Fibroblast of the conjunctiva (primary cell): ENCODE measurements at places on chromosomes 5 and 9.

DNA sequence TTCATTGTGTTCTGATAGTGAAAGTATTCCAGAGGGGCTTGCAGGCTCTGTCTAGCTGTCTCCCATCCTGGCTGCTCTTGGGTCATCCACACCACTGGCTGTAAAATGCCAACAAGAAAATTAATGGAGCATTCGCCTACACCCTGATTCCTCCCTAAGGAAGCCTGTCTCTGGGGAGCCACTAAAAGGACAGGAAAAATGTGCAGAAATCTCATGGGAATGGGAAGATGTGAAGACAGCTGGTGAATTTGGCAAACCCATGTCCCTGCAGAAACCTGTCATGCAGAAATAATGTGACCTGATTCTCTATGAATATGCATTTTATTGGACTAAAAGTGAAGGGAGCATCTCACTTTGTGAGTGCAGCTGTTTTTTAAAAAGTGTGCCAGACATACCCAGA is 265.6 kb downstream of the TUSC1 start:
- no peak for DNase-seq

GRCh38 chr5:27020973-27021372 is 17.4 kb downstream of the CDH9 start:
- DNase-seq = peak; percentile 14

- DNase-seq = no peak
Measured at GRCh38 chr5:115262011-115262320, 711 bp downstream of the PGGT1B start.

- no peak for DNase-seq
Measured at GRCh38 chr5:123696921-123697341, 185.0 kb downstream of the CSNK1G3 start.

DNA sequence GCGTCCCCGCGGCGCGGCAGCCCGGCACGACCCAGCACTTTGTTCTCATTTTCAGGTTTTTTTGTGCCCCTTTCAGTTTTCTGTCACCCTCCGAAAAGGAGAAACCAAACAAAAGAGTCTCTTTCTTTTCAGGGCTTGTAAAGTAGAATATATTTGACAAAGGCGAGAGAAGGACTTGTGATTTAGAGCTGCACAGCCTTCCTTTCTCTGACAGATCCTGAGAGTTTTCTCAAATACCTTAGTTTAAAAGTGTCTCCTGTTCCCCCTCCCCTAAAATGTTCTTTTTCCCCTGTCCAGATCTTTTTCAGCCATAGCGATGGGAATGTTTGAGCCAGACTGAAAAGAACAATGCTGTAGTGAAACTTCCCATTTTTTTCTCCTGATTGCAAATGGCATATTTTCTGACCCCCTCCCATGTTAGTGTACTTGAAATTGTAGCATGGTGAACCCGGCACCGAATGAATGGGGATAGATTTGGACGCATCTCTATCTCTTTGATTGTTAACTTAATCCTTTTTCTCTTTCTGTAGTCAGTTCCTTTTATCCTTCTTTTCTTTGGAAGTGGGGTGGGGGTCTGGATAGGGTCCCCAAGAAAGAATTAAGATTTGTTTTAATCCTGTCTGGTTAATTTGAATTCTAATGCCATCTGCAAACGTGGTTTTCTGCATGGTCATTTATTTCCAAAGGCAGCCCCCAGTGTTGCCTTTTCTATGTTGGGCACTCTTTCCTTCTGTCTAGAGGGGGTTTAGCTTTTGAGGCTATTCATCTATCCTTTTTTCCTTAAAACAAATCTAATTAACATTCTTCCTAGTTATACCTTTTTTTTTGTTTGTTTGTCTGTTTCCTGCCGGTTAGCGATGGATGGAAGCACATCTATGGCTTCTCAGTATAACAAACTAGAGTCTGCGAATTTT is 2.2 kb downstream of the ZSWIM6 start:
- DNase-seq = no peak
